ENCODE measurements at places on chromosomes 1 and 21. TPM values are rescaled to one million over a fixed set of nuclear protein-coding genes. Genes with fewer than 3 reads are reported as not detected.

SERTAD4 gene
- 1.6 TPM for total RNA-seq

IL20 gene
- total RNA-seq = not detected

OR2T29 gene
- total RNA-seq = not detected

CCDC185 gene
- 0.56 TPM for total RNA-seq

UBE2Q1 gene
- total RNA-seq = 27.3 TPM

DNA sequence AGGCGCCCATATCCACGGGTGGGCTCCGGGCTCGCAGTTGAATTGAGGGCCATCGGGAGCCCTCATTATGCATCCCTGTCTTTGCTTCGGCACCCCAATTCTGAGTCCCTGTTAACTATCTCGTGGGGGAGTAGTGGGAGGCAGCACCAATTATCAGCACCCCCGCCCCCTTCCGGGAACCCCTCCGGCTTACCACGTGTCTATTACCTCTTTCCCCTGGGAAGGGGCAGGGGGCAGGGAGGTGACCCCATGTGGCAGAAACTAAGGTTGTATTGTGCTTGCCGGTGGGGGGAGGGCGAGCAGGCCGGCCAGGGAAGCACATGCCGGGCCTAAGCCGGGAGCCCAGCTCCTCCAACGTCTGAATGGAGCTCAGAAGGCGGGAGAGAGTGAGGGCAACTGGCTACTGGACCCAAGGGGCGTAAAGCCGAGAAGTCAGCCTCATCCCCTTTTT is 1.0 kb downstream of the LIN28A start:
- peaks cover 49% of the 10 kb centered on the region for H3K4me1 ChIP-seq
- DNase-seq = peak; percentile 66
- peak overlapping the region; percentile 96 for H3K4me3 ChIP-seq
- no peaks in the 10 kb centered on the region for H3K27me3 ChIP-seq
- peaks cover 22% of the 10 kb centered on the region for H3K36me3 ChIP-seq

GRCh38 chr1:40712405-40712944 is 21.0 kb downstream of the NFYC start:
- peaks cover 29% of the 10 kb centered on the region for H3K4me1 ChIP-seq
- peak overlapping the region; percentile 50 for H3K4me3 ChIP-seq
- no peak overlapping the region for H3K27ac ChIP-seq

DNA sequence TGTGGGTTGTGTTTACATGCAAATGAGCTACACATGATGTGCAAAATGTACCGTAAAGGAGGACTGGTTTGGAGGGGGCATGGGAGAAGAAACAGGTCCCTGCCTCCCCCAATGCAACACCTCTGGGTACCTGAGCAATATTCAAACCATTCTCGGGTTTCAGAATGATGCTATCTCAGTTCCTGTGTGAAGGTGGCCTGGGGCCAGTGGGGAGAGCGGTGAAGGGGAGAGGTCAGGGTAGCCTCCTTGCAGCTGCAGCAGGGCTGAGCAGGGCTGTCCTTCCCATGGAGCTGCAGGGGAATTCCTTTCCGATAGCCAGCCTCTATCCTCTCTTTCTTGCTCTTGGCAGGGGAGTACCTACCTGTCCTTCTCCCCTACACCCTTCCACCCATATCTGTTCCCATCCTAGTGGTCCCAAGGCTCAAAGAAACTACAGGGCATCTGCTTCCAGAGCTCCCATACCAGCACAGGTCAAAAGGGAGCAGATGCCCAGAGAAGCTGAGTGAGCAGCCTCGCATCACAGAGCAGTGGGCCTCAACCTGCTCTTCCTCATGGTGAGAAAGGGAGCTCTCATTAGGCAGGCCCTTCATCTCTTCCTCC is 11.9 kb downstream of the MEF2D start:
- H3K27me3 ChIP-seq = no peaks in the 10 kb centered on the region
- H3K36me3 ChIP-seq = no peaks in the 10 kb centered on the region
- no peak overlapping the region for H3K27ac ChIP-seq

GRCh38 chr1:110341146-110341871 is 2.1 kb downstream of the RBM15 start:
- H3K27me3 ChIP-seq = no peaks in the 10 kb centered on the region
- peak overlapping the region; percentile 57 for H3K4me3 ChIP-seq
- H3K36me3 ChIP-seq = no peaks in the 10 kb centered on the region
- no peak overlapping the region for H3K27ac ChIP-seq

DNA sequence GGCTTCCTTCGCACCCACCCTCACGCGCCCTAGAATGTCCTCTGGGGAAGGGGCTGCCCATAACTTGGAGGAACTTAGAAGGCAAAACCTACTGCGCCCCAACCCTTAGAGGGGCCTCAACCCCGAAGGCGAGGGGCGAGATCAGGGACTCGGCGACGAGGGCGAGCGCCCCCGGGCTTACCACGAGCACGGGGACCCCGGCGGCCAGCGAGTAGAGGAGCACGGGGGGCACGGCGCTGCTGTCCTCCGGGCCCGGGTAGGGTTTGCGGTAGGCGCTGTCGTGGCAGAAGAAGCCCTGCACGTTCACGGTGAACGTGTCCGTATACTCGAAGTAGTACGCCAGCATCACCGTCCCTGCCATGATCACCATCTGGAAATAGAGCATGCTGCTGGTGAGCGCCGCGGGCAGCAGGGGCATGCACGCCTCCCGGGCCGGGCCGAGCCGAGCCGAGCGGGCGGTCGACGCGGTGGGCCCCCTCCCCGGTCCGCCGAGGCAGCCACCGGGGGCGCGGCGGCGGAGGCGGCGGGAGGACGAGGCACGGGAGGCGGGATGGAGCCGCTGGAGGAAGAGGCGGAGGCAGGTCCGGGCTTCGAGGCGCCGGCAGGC is 304 bp downstream of the PLPPR5 start:
- no peaks in the 10 kb centered on the region for H3K36me3 ChIP-seq
- no peak for DNase-seq
- peaks cover 33% of the 10 kb centered on the region for H3K27me3 ChIP-seq
- peak overlapping the region; percentile 94 for H3K4me3 ChIP-seq
- H3K27ac ChIP-seq = no peak overlapping the region

DNA sequence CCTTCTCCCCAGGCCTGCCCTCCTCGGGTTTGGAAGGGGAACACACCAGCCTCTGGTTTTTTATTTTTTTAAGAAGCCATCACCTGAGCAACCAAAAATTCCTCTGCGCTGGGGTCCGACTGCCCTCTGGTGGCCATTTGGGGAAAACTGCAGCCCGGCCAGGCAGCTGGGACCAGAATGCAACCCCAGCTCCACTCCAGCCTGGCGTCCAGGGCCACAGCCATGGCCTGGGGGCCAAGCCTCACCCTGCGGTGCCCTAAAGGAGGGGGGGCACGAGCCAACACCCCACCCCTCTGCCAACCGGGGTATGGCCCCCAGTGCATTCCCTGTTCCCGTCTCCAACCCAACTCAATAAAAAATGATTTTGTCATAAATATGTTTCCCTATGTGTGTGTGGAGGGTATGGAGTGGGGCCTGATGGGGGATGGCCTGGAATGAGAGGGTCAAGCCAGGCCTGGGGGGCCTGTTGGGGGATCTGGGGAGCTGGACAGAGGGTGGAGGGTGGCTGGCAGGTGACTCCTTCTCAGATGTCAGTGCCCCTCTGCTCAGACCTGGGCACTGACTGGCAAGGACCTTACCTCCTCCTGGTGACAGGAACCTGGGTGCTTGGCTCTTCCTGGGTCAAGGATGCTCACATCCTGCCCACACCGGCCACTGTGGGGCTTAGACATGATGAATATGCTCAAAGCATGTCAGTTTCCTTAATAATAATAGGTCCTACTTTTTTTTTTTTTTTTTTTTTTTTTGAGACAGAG is 3.2 kb downstream of the GPR3 start:
- no peak overlapping the region for H3K4me3 ChIP-seq
- peaks cover 28% of the 10 kb centered on the region for H3K4me1 ChIP-seq
- peak; percentile 91 for DNase-seq
- no peaks in the 10 kb centered on the region for H3K36me3 ChIP-seq
- no peak overlapping the region for H3K27ac ChIP-seq

DNA sequence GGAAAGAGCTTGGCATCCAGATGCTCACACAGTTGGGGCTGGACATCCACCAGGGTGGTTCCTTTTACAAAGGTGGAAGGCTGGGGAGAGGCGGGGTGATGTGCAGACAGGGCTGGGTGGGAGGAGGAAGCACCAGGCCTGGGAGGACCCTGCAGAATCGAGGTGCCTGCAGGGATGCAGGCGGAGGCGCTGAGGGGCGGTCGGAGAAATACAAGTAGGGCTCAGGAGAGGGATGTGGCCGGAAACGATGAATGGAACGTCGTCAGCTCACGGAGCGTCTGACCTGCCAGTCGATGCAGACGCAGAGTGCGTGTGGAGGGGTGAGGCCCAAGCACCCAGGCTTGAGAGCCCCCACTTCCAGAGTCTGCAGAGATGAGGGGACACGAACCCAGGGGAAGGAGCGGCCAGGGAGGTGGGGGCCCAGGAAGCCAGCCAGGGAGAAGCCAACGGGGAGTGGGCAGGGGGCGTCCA is 63.4 kb downstream of the TRIM11 start:
- no peak overlapping the region for H3K4me3 ChIP-seq
- no peak overlapping the region for H3K27ac ChIP-seq
- H3K27me3 ChIP-seq = no peaks in the 10 kb centered on the region
- DNase-seq = no peak
- H3K4me1 ChIP-seq = no peaks in the 10 kb centered on the region

- H3K4me1 ChIP-seq = peaks cover 31% of the 10 kb centered on the region
- H3K36me3 ChIP-seq = peaks cover 5% of the 10 kb centered on the region
- H3K4me3 ChIP-seq = peak overlapping the region; percentile 51
- no peak for DNase-seq
- H3K27me3 ChIP-seq = no peaks in the 10 kb centered on the region
Observed at GRCh38 chr1:150271291-150271959, 1.2 kb upstream of the C1orf54 start.

DNA sequence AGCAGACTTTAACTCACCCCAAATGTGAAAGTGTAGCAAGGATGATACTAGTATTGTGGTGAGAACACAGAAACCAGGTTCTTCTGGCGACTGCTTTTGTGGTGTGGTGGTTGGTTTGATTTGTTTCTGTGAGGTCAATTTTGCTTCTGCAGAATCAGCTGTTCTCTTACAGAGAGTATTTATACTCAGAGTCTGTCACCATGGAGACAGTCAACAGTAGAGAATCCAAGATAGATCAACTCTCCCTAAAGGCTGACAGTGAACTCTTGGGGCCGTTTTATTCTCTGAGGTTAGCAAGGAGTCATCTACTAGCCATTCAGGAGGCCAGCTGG is at the start of gene CFAP107:
Gene CFAP107 (plus strand): TSS at position 209 of the 332 bp plus-strand sequence. CDS start 231 bp downstream, outside the sequence.
- H3K27me3 ChIP-seq = no peaks in the 10 kb centered on the region
- H3K36me3 ChIP-seq = no peaks in the 10 kb centered on the region
- no peak within 1 kb of the TSS for H3K4me3 ChIP-seq

GRCh38 chr21:38945545-38946245 is 140.0 kb downstream of the ETS2 start:
- H3K4me1 ChIP-seq = peaks cover 9% of the 10 kb centered on the region
- DNase-seq = peak; percentile 41
- no peak overlapping the region for H3K4me3 ChIP-seq
- no peaks in the 10 kb centered on the region for H3K36me3 ChIP-seq
- H3K27me3 ChIP-seq = no peaks in the 10 kb centered on the region

DNA sequence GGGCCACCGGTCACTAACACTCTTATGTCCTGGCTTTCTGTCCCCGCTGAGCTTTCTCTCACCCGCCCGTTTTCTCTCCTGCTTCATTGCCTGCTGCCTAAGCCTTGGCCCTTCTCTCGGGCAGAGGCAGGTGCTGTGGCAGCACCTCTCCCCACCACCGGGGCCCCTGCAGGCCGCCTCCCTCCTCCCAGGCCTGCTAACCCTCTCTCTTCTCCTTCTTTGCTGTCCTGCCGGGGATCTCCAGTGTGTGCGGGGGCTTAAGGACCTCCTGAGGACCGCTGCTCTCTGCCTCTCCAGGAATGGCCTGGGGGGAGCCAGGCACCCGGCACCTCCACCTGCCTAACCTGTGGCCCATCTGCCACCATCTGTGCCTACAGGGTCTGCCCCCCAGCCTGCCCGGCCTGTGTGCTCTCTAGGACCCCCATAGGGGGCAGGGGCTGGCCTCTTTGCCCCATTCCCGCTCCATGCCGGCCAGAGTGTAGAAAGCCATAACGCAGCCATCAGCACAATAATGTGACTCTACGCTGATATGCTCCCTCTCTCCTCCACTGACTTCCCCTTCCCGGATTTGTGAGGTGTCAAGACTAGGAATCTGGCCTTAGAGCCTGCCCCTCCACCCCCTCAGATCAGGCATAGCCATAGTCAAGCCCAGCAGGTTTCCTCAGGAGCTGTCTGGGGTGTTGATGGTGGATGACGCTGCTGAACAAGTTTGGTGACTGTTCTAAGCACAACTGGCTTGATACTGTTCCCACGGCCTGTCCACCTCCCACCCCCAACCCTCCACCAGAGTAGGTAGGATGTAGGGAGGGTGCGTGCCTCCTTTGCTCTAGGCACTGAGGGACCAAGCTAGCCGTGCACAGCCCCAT is 6.1 kb upstream of the SFN start:
- H3K4me3 ChIP-seq = no peak overlapping the region
- no peaks in the 10 kb centered on the region for H3K27me3 ChIP-seq
- peaks cover 7% of the 10 kb centered on the region for H3K4me1 ChIP-seq
- no peak for DNase-seq
- no peak overlapping the region for H3K27ac ChIP-seq

DNA sequence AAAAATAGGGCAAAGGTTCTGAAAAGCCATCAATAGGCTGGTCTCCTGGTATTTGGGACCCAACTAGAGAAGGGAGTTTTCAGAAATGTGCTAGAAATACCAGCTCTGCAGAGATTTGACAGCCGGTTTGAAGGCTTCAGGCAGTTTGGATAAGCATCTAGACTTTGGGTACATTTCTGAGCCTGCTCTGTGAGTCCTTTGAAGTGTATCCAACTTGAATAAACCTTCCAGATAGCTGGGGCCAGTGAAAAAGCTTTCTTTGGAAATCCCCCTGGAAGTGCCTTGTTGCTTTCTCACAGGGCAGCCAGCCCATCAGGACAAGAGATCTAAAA is 6.4 kb upstream of the PEF1 start:
- no peaks in the 10 kb centered on the region for H3K27me3 ChIP-seq
- no peak overlapping the region for H3K4me3 ChIP-seq
- no peak for DNase-seq
- no peaks in the 10 kb centered on the region for H3K36me3 ChIP-seq
- no peaks in the 10 kb centered on the region for H3K4me1 ChIP-seq

DNA sequence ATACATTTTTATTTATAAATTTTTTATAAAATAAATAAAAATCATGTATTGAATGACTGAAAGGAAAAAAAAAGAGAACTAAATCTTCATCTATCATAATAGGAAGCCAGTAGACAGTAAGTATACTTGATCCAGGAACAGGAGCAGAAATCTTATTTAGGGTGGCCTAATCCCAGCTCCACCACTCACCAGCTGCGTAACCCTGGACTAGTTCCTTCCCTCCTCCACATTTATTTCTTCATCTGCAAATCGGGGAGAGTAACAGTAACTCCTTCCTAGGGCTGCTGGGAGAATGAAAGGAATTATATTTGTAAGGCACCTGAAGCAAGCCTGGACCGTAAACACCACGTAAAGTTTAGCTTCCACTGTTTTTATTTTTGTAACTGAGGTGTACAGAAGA is 17.9 kb downstream of the GLIS1 start:
- DNase-seq = no peak
- H3K27ac ChIP-seq = no peak overlapping the region
- H3K4me3 ChIP-seq = no peak overlapping the region

All from GM23338 (cell line).